ENCODE measurements at places on chromosomes 3 and 15.

- peak; percentile 49 for DNase-seq
Observed at GRCh38 chr3:126679318-126679751, 24.4 kb upstream of the TXNRD3 start.

- DNase-seq = no peak
Observed at GRCh38 chr3:54917862-54918261, 10.0 kb downstream of the LRTM1 start.

DNA sequence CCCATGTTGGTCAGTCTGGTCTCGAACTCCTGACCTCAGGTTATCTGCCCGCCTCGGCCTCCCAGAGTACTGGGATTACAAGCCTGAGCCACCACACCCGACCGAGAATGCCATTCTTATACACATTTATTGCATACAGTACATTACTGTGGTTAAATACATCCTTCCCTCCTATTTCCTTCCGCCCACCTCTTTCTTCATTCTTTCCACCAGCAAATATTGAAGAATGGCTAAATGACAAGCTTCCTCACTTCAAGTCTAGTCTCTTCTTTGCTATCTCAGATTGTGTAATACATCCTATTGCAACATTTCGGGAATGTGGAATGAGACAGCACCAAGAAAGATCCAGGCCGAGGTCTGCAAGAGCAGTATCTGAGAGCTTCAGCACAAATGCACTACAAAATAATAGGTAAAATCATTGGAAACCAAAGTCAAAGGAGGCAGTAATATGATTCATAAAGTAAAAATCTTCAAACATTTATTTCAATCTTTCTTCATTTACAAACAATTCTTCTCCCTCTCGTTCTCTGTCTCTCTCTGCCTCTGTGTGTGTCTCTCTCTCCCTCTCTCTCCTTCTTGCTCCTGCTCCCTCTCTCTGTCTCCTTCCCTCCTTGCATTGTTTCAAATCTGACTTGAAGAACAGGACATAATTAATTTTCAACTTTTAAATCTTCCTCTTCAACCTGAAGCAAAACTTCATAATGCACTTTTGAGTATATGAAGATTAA lies 94.7 kb upstream of the TGFBR2 start:
- DNase-seq = no peak

DNA sequence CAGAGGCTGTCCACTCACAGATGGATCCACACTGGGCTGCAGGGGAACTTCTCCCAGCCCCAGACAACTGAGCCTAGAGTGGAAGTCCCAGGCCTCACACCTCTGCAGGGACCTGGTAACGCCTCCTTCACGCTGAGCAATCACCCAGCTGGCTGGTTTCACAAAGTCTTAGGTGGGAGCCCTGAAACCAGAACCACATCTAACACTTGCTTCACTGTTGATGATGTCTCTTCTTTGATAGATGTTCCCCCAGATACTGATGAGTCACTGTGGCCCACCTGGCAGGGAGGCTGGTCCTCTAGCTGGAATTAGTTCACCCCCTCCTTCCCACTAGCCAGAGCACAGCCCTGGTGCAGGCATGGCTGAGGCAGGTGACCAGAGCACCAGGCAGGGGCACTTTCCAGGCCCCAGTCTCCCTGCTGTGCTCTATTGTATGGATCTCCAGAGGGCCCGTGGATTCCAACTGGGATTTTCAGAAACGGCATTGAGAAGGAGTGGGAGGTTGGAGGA lies 33.5 kb downstream of the MYL3 start:
- no peak for DNase-seq

DNA sequence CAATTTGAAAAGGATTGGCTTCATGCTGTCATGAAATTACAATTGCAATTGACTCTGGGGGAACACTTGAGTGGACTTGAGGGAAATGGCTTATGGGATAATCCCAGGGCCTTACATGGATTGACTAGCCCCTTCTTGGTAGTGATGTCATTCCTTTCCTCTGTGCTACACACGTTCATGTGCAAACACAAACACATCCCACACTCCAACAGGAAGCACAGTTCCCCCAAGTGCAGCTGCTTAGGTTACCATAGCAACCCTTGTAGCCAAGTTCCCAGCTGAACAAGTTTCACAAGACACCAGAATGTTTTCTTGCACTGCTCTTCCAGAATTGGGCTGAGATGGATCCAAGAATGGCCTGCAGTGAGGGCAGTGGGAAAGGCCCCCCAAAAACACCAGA lies 217.0 kb downstream of the ZNF621 start:
- DNase-seq = no peak

DNA sequence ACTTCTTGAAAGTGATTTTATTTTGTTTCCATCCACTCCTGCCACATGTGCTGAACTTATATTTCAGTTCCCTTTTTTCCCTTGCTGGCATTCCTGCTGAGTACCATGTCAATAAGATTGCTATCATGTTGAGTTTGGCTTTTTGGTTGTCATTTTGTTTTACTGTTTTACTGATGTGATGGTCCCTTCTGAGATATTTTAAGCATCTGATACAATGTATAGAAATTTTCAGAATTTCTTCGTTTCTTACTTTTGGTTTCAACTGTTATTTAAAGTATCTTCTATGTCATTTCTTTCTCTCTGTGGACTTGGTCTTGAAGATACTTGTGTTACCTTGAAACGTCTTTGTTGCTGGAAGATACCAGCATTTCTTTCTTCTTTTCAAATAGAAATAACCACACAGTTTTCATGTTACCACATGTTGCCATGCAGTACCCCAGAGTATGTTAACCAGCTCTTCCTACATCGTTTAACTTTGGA lies 14.1 kb downstream of the SIDT1 start:
- no peak for DNase-seq

All from NCI-H1930 (cell line).